Naive thymus-derived CD4-positive, alpha-beta T cell (primary cell): ENCODE measurements at places on chromosomes 1 and 21. TPM values are rescaled to one million over a fixed set of nuclear protein-coding genes. Genes with fewer than 3 reads are reported as not detected.

RIMS3 gene
- total RNA-seq, result 1.2 TPM

TFF2 gene
- total RNA-seq, result not detected in 2 replicates

JMJD4 gene
- total RNA-seq, result 12.1 TPM

TPTE gene
- not detected for total RNA-seq

NIBAN1 gene
- total RNA-seq, result 2.3 TPM

LRRC7 gene
- 6.4 TPM for total RNA-seq

SPSB1 gene
- 1.8 TPM for total RNA-seq

PIK3R3 gene
- total RNA-seq, result 0.56 TPM

GSTM2 gene
- total RNA-seq, result 201 TPM

VHLL gene
- total RNA-seq, result not detected

LAMC2 gene
- total RNA-seq, result not detected

GRCh38 chr21:16419188-16419921, 689.6 kb downstream of the USP25 start:
- H3K4me3 ChIP-seq, result no peak overlapping the region
- no peak overlapping the region for H3K27ac ChIP-seq
- H3K4me1 ChIP-seq, result no peaks in the 10 kb centered on the region

- DNase-seq, result no peak
- H3K4me3 ChIP-seq, result no peak overlapping the region
- no peak overlapping the region for H3K27ac ChIP-seq
These were observed 153.4 kb downstream of the GALNT2 start for GRCh38 chr1:230220478-230220877.

DNA sequence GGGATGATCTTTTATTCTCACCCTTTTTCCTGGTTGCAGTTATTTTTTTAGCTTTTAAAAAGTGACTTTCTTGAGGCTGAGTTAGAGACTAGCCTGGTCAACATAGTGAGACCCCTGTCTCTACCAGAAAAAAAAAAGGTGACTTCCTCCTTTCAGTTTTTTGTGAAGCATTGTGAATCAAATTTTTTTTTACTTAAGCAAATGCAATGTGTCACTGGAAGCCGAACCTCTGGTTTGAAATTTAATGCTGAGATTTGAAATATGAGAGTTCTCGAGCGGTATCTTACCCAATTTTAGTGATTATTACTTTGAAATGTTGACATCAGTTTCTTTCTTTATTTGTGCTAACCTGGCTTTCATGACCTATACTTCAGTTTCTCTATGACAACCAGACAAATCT, 3.6 kb downstream of the CAP1 start:
- peaks cover 3% of the 10 kb centered on the region for H3K36me3 ChIP-seq
- peaks cover 67% of the 10 kb centered on the region for H3K4me1 ChIP-seq
- no peak for DNase-seq
- H3K4me3 ChIP-seq, result peak overlapping the region; percentile 99
- H3K27ac ChIP-seq, result peak overlapping the region; percentile 91

GRCh38 chr1:33363021-33363420, 42.1 kb upstream of the A3GALT2 start:
- DNase-seq, result no peak
- H3K27ac ChIP-seq, result no peak overlapping the region
- H3K27me3 ChIP-seq, result no peaks in the 10 kb centered on the region
- no peaks in the 10 kb centered on the region for H3K36me3 ChIP-seq
- H3K4me3 ChIP-seq, result no peak overlapping the region

DNA sequence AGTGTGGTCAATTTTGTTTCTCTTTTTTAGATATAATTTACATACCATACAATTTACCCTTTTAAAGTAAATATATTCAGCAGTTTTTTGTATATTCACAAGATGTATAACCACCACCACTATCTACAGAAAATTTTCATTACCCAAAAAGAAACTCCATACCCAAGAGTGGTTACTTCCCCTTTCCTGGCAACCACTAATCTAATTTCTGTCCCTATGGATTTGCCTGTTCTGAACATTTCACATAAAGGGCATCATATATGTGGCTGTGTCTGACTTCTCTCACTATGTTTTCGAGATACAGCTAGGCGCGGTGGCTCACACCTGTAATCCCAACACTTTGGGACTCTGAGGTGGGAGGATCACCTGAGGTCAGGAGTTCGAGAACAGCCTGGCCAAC, 13.6 kb downstream of the PACC1 start:
- no peaks in the 10 kb centered on the region for H3K4me1 ChIP-seq
- H3K27ac ChIP-seq, result no peak overlapping the region
- H3K27me3 ChIP-seq, result no peaks in the 10 kb centered on the region
- no peak for DNase-seq
- no peaks in the 10 kb centered on the region for H3K36me3 ChIP-seq

DNA sequence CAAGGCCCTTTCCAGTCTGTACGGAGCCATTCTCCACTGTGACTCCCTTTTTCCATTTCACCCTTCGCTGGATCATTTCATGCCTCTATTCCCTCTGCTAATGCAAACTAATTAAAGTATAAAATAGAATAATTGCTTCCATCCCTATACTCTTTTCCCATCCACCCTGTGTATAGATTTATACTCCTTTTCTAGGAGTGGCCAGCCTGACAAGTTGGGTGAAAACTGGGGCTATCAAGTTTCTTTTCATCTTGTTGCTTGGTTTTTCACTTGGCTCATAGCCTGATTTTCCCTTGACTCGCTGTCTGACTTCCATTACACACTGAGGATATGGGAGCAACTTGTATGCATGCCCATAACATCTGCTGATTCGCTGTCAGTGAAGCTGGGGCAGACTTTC, 107.0 kb downstream of the PLXNA2 start:
- DNase-seq, result no peak
- H3K27ac ChIP-seq, result no peak overlapping the region
- H3K27me3 ChIP-seq, result no peaks in the 10 kb centered on the region
- H3K36me3 ChIP-seq, result no peaks in the 10 kb centered on the region
- H3K4me3 ChIP-seq, result no peak overlapping the region

DNA sequence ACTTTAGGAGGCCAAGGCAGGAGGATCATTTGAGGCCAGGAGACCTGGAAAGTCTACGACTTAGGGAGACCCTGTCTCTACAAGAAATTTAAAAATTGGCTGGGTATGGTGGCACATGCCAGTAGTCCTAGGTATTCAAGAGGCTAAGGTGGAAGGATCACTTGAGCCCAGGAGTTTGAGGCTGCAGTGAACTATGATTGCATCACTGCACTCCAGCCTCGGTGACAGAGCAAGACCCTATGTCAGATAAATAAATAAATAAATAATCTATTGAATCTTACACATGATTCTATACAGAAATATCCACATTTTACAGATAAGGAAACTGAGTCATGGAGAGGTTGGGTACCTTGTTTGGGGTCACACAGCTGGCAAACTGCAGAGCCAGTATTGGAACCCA, 89.1 kb downstream of the MAN1C1 start:
- no peaks in the 10 kb centered on the region for H3K27me3 ChIP-seq
- H3K36me3 ChIP-seq, result no peaks in the 10 kb centered on the region
- DNase-seq, result no peak
- H3K4me1 ChIP-seq, result peaks cover 47% of the 10 kb centered on the region

GRCh38 chr1:62230718-62231117, 36.1 kb downstream of the L1TD1 start:
- H3K27ac ChIP-seq, result no peak overlapping the region
- no peak overlapping the region for H3K4me3 ChIP-seq
- H3K27me3 ChIP-seq, result no peaks in the 10 kb centered on the region
- H3K4me1 ChIP-seq, result no peaks in the 10 kb centered on the region

GRCh38 chr21:44354001-44354405, 582 bp downstream of the TRPM2 start:
- H3K4me3 ChIP-seq, result peak overlapping the region; percentile 40
- H3K36me3 ChIP-seq, result no peaks in the 10 kb centered on the region
- H3K27ac ChIP-seq, result no peak overlapping the region
- H3K4me1 ChIP-seq, result peaks cover 38% of the 10 kb centered on the region
- no peaks in the 10 kb centered on the region for H3K27me3 ChIP-seq

DNA sequence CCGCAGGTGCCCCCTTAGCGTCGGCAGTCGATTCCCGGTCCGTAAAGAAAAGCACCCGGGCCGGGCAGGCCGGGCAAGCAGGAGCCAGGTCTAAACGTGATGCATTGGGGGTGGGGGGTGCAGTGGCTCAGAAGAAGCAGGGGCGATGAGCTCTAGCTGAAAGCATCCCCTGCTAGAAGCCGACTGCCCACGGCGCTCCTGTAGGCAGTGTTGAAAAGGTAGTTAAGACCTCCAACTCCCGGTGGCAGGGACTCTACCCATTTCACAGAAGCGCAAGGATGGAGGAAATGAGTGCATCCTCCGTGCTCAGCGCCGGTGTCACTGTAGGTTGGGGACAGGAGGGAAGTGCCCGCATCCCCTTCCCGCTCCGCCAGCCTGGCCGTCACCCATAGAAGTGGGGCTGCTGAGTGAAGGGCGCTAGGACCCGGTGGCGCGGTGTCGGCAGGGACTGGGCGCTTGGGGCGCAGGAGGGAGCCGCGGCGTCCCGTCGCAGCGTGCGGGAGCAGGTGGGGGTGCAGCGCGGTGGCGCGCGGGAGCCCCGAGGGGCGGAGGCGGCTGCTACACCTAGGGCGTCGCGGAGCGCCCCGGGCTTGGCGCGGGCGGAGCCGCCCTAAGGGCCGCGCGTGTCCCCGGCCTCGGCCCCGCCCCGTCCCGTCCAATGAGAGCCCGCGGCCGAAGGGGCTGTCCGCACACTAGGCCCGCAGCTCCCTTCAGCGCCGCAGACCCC, at the start of gene WNT2B:
WNT2B (plus strand) TSS at position 688 of the 727 bp plus-strand sequence. CDS start 298 bp downstream, outside the sequence.
- H3K27ac ChIP-seq, result no peak within 1 kb of the TSS
- no peaks in the 10 kb centered on the region for H3K36me3 ChIP-seq
- peak within 1 kb of the TSS; percentile 57 for H3K4me3 ChIP-seq
- peak; percentile 58 for DNase-seq

DNA sequence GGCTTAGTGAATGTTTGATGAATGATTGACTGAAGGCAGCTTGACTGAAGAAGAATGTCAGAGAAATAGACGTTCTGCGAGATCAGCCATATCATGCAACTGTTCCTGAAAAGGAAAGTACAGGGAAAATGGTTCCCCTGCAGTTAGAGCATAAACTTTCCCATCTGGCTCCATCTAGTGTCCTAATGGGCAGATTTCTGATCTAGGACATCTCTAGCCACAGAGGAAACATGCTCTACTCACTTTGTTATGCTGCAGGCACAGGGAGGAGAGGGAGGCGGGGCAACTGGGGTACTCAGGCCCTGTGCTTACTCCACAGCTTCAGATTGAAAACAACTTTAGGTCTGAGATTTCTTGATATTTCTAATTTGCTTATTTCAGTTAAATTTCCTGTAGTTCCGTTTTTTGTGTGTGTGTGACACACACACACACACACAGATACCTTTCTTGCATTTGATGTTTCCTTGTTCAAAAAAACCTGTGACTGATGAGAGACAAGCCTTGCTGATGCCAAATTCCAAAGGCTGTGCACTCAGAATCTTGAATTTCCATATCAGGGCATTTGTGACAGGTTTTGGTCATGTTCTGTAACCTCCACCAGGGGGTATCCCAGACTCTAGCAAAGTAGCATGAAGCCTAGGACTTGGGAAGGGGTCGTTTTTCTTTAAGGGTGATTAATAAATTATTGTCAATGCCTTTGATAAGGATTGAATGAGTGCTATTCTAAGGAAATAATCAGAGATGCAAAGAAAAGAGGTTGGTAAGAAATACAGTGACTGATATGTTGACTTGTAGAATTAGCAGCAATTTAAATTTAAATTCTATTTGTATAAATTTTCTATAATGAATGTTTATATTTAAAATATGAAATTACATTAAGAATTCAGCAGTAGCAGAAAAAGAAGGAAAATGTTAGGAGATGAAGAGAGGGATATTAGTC, 139.7 kb upstream of the BEND5 start:
- H3K4me3 ChIP-seq, result no peak overlapping the region
- no peaks in the 10 kb centered on the region for H3K4me1 ChIP-seq
- H3K27ac ChIP-seq, result no peak overlapping the region
- DNase-seq, result no peak
- no peaks in the 10 kb centered on the region for H3K36me3 ChIP-seq
- no peaks in the 10 kb centered on the region for H3K27me3 ChIP-seq

- no peaks in the 10 kb centered on the region for H3K4me1 ChIP-seq
- H3K4me3 ChIP-seq, result no peak overlapping the region
- DNase-seq, result no peak
- no peak overlapping the region for H3K27ac ChIP-seq
- H3K27me3 ChIP-seq, result no peaks in the 10 kb centered on the region
These were observed 167.6 kb upstream of the ADAMTS5 start for GRCh38 chr21:27134516-27134915.

- H3K27ac ChIP-seq, result no peak overlapping the region
- no peaks in the 10 kb centered on the region for H3K4me1 ChIP-seq
- peaks cover 2% of the 10 kb centered on the region for H3K27me3 ChIP-seq
- DNase-seq, result no peak
- no peak overlapping the region for H3K4me3 ChIP-seq
These were observed 267.4 kb downstream of the NPHP4 start for GRCh38 chr1:5724847-5725246.

DNA sequence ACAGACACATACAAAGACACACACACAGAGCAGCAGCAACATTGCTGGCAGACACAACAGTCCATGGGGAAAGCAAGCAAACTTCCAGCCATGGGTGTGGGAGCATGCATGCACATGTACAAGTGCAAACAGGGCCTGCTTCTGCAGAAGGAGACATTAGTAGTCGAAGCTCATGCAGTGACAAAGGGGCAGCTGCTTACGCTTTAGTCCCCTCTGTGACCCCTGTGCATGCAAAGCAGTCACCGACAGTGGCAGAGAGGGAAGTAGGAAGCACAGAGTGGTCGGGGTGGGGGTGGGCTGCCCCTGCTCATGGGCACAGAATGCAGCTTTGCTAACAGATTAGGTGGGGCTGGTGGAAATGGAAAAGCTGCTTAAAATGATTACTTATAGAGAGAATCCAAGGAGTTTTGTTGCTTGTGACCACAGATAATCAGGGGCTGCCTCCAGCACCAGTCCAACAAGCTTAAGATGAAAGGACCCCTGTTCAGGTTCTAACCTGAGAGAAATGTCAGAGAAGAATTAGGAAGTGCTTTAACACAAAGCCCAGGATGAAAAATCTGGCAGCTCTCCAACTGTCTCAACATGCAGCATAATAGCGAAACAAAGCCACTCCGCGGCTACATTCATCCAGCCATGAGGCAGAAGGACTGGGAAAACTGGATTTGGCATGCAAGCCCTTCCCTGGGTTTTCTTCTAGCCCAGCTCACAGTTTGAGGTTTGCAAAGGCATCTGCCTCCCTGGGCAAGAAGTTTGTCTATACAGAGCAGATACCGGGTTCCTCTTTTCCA, 378.9 kb downstream of the KCNH1 start:
- no peaks in the 10 kb centered on the region for H3K27me3 ChIP-seq
- H3K4me3 ChIP-seq, result no peak overlapping the region
- H3K4me1 ChIP-seq, result no peaks in the 10 kb centered on the region
- no peak for DNase-seq
- no peak overlapping the region for H3K27ac ChIP-seq

- DNase-seq, result no peak
- H3K4me1 ChIP-seq, result no peaks in the 10 kb centered on the region
- no peak overlapping the region for H3K4me3 ChIP-seq
- H3K36me3 ChIP-seq, result no peaks in the 10 kb centered on the region
These were observed 132.1 kb downstream of the RPS6KC1 start for GRCh38 chr1:213183036-213183672.
